SK-N-SH (cell line): ENCODE measurements at places on chromosomes 5 and 9. TPM values are rescaled to one million over a fixed set of nuclear protein-coding genes. Genes with fewer than 3 reads are reported as not detected.

PCDHB11 gene
- 0.41 and 0.61 TPM in 2 replicates for polyA plus RNA-seq

MCCC2 gene
- 33.6 and 40.4 TPM in 2 replicates for polyA plus RNA-seq

- no peak for DNase-seq
These were observed 125.9 kb upstream of the ANKRD55 start for GRCh38 chr5:56358703-56359681.

APBA1 gene
- 2.8 and 3.1 TPM in 2 replicates for polyA plus RNA-seq

DNA sequence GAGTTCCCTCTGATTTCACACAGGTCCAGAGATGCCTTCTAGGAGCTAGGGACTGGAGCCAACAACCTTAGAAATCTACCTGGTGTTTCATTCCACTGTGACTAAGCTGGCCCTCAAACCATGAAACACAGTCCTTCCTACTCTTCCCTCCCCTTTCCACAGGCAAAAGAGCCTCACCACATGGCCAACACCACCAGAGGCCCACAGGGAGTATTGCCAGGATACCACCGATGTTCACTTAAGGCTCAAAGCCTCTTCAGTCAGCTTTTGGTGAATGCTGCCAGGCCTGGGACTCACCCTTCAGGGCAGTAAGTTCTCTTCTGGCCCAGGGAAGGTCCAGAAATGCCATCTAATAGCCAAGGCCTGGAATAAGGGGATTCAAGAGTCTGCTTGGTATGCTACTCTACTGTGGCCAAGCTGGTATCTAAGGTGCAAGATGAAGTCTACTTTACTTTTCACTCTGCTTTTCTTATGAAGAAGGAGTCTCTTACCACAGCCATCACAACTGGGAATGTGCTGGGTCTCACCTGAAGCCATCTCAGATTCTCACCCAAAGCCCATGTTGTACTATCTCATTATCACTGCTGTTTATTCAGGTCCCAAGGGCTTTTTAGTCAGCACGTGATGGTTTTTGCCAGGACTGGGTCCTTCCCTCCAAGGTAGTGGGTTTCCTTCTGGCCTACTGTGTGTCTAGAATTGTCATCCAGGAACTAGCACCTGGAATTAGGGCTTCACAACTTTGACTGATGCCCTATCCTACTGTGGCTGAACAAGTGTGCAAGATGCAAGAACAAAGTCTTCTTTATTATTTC is 1018.4 kb downstream of the TAF11L14 start:
- DNase-seq, result no peak

ISL1 gene
- polyA plus RNA-seq, result 15.2 and 15.5 TPM in 2 replicates

DNA sequence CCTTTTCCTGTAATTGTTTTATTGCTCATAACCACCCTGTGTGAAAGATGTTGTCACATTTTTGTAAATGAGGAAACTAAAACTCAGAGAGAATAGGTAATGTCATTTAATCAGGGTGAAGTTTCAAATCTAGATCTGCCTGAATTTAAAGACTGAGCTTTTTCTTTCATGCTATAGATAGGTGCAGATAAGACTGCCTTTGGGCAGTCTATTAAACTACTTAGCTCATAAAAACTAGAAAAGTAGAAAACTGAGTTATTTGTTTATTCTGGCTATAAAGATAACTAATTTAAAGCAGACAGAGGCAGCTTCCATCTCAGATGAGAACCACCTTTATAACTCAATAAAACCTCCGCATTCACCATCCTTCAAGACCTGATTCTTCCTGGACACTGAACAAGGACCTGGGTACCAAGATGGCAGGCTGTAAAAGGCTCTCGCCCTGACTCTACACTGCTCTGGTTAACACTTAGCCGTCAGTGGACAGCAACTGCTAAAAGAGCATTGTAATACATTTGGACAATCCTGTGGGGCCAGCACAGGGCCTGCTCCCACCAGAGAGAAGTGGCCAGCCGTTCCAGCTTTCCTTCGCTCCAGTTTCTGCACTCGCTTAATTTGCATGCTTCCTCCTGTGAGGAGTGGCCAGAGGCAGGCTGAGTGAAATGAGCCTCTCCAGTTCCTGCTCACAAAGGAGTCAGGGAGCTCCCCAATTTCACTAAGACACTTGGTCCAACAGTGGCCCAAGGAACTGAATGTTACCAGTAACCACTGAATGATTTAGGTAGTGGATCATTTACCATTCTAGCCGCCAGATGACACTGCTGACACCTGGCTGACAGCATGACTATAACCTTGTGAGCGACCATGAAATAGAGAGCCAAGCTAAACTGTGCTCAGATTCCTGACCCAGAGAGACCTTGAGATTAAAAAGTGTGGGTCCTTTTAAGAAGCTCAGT is 566.4 kb downstream of the EFNA5 start:
- DNase-seq, result no peak

DNA sequence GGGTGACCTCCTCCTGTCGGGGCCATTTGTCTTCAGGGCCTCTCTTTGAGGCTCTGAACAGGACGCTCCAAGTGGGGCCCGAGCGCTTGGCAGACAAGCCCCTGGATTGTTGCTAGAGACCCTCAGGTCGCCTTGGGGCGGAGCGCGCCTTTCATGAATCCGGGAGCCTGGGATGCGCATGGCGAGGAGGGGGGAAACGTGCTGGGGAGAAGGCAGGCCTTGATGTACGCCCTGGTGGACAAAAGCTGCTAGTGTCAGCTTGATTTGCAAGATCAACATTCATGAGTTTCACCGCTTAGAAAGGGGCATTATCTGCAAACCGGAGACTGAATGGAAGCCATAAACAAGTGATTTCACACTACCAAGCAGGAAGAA is 226.3 kb downstream of the SMARCA2 start:
- DNase-seq, result peak; percentile 33

DNA sequence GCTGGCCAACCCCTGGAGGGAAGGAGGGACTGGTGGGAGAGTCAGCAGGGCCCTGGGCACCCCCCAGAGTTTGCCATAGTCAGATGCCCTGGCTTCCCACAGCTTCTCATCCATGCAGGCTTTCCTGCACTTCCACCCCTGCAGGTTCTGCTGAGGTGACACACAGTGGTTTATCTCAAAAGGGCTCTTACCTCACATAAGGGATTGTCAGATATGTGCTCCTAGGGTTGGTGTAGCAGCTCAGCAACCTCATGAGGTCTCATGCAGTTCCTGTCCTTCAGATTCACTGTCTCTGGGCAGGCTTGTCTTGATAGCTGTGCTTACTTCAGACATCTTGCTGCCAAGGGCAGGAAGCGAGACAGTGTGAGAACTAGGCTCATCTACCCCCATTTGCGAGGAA is 143.4 kb downstream of the KDM4C start:
- no peak for DNase-seq

DNA sequence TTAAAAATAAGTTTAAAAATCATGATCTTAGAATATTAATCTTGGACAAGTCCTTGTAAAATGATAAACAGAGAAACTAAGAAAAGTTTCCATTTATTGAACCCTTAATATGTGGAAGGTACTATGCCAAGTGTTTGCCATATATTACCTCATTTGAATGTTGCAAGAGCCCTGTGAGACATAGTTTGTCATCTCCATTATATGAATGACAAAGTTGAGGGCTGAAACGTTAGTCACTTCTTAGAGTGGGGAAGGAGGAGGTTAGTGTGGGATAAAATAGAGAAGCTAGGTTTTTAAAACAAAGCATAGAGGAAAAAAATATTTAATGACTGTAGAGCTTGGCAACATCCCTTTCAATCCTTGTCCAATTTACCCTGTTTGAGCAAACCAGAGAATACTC is 2.0 kb downstream of the TNC start:
- DNase-seq, result no peak

DNA sequence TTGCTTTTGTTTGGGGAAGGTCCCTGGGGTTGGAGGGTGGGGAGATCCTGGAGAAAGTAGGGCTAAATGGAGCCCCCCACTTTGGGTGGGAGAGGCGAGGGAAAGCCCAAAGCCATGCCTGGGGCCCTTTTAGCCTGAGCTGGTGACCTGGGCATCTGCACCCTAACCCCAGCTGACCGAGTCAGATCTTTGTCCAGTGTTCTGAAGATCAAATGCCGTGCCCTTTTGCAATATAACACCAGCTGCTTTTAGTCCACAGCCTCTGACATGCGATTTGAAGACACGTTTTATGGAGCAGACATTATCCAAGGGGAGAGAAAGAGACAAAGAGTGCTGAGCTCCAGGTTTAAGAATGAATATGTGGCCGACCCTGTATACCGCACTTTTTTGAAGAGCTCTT is 416.5 kb downstream of the KDM4C start:
- no peak for DNase-seq

- DNase-seq, result no peak
These were observed 7.3 kb upstream of the PTGER4 start for GRCh38 chr5:40672425-40672824.
